ENCODE measurements at places on chromosomes 1 and 21. TPM values are rescaled to one million over a fixed set of nuclear protein-coding genes. Genes with fewer than 3 reads are reported as not detected.

- no peak for DNase-seq
Measured at GRCh38 chr1:178575611-178576361, 62.9 kb downstream of the TEX35 start.

Gene KRTAP11-1
- not detected for total RNA-seq

DNA sequence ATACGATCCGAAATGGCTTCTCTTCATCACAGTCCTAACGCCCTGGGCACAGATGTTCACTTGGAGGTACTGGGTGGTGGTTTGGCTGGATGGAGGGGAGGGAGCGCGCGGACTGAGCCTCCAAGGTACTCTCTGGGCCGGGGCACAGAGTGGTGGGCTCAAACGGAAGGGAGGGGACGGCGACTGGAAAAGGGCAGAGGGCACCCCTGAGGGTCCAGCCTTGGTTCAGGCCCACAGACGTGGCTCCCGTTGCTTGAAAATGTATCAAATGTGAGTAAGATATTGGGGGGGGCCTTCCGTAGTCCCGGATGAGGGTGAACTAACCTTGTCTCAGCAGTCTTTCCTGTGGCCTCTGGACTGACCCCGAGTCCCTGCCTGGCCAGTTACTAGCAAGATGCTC lies 463 bp downstream of the IL12RB2 start:
- DNase-seq, result no peak

- no peak for DNase-seq
Measured at GRCh38 chr1:30977105-30977504, 68.5 kb upstream of the SDC3 start.

GRCh38 chr1:218347336-218347722 lies 2.2 kb downstream of the TGFB2 start:
- DNase-seq, result no peak

GRCh38 chr1:46606255-46606965 lies 2.3 kb upstream of the MKNK1 start:
- DNase-seq, result no peak

- DNase-seq, result no peak
Measured at GRCh38 chr1:53188099-53188498, 8.5 kb upstream of the CPT2 start.

DNA sequence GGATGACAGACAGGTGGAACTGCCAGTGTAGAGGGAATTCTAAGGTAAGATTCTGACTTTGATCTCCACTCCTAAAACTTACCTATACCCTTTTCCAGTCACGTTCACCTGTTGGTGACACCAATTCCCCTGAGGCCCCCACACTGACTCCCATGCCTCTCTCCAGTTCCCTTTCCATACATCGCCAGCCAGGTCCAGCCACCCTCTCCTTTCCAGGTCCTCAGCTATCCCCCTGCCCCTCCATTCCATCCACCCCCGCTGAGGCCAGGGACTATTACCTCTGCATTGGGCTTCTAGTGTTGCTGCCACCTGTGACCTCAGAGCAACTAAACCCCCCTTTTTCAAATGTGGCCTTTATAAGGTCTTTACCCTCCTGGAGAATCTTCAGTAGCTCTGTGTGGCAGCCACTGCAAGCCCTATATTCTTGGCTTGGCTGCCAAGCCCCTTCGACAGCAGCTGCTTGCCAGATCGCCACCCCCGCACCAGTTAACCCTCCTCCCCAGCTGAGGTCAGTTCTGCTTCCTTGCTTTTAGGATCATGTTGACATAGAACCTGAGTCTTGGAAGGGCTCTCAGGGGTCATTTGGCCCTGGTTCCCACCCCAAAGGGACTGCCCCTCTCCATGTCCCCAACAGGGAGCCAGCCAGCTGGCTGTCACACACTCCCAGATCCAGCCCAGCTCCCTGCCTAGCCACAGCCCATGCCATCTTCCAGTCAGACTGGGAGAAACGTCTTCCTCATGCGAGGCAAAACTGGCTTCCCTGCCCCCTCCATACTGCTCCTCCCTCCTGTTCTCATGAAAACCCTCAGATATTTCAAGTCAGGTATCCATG lies 14.7 kb downstream of the CSF1 start:
- DNase-seq, result no peak

Gene SLC44A3
- total RNA-seq, result not detected

DNA sequence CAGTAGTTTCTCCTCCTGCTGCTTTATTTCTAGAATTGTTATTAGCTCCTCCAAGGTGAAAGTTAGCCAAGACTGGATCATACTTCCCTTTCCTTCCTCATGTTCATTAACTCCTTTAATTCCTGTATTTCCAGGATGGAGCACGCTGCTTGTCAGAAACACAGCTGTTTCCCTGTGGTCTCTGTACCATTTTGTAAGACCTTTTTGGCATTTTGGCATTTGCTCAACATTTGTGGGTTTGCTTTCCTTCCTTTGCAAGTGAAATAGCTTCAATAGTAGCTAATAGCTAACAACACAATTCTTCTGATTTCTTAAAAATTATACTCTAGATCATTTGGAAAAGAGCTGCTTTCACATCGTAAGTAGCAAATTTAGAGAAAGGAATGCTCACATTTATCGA lies 44.3 kb upstream of the HPDL start:
- DNase-seq, result no peak

Gene RGS13
- total RNA-seq, result not detected

Gene UBL4B
- not detected for total RNA-seq

- no peak for DNase-seq
Measured at GRCh38 chr1:67673468-67674201, 11.4 kb upstream of the GADD45A start.

Gene DIRAS3
- 0.21 TPM for total RNA-seq

Gene AKNAD1
- not detected for total RNA-seq

Gene TMEM82
- not detected for total RNA-seq

GRCh38 chr1:43582162-43582566 lies 51.5 kb downstream of the PTPRF start:
- DNase-seq, result peak; percentile 11

- DNase-seq, result no peak
Measured at GRCh38 chr1:48066936-48067335, 69.8 kb upstream of the TRABD2B start.

DNA sequence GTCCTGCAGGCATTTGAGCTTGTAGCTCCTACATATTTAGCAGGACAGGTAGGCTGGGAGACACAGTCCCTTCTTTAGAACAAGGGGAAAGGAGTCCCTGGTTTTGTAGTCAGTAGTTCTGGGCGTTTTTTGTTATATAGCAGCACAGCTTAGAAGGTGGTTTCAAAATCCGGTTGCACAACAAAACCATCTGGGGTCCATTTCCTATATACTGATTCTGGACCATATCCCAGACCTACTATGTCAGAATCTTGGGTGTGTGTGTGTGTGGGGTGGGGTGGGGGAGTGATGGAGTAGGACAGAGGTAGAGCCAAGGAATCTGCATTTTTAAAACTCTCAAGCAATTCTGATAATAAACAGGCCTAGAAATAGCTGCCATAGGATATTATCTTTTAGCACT lies 21.6 kb downstream of the METTL13 start:
- DNase-seq, result no peak

DNA sequence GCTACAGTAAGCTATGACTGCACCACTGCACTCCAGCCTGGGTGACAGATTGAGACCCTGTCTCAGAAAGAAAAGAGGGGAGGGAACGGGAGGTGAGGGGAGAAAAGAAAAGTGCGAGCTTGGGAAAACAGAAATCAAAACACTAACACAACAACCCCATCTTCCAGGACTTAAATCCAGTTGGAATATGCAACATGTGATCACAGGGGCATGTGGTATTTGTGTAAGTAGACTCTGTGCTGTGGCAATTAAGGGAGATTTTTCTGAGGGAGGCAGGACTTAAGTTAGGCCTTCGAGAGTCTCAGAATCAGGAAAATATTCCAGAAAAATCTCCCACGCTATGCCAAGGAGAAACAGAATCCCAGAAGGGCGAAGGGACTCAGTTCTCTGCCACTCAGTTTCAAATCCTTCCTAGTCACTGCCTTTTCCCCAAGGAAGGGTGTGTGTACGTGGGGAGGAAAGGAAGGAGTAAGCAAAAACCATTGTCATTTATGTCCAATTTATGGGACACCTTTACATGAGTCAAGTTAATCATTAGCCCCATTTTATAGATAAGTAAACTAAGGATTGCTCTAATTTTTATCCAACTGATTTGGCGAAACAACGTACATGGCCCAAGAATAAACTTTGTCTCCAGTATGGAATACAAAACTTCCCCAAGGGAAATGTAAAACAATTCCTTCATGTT lies 12.3 kb downstream of the ID3 start:
- DNase-seq, result no peak
